Cardiac fibroblast (primary cell): ENCODE measurements at places on chromosomes 2 and 18.

DNA sequence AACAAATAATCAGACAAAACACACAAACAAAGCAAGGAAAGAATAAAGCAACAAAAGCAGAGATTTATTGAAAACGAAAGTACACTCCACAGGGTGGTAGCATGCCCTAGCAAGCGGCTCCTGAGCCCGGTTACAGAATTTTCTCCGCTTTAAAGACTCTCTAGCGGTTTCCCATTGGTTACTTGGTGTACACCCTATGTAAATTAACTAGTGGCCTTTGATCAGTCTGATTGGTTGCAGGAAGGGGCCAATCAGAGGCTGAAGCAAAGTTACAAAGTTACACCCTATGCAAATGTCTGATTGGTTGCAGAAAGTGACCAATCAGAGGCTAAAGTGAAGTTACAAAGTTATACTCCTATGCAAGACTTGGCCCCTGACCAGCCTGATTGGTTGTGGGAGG lies 242.9 kb downstream of the LDLRAD4 start:
- DNase-seq: no peak

GRCh38 chr2:218032336-218033171 lies 29.8 kb upstream of the TNS1 start:
- DNase-seq: no peak

DNA sequence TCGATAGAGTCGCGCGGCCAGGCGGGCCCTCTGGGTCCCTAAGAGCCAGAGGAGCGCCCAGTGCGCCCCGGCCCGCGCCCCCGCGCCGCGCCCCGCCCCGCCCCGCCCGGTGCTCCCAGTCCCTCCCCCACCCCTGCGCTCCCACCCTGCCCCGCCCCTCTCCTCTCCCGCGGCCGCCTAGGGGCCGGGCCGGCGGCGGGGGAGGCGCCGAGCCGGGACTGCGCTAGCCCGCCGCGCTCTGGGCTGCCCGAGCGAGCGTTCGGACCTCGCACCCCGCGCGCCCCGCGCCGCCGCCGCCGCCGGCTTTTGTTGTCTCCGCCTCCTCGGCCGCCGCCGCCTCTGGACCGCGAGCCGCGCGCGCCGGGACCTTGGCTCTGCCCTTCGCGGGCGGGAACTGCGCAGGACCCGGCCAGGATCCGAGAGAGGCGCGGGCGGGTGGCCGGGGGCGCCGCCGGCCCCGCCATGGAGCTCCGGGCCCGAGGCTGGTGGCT lies at the start of gene GPC1:
GPC1 (plus strand) TSS at position 207 of the 491 bp plus-strand sequence; CDS start at position 463, 256 bp downstream.
- DNase-seq: peak; percentile 90

DNA sequence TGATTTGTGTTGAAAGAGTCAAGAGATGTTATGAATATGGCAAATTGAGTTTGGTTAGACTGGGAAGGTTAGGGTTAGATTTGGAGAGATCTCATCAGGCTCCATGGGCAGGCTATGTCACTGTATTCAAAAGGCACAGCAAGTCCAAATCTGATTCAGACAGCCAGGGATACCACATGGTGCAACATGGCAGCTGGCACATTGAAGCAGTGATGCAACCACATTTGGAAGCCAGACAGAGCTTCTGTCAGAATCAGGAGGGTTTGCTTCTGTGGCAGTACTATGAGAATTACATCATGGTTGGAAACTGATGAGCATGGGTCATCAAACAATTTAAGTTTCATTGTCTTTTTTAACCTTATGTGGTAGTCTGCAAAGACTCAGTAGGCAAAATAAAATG lies 772.2 kb downstream of the SUCLG1 start:
- DNase-seq: peak; percentile 54

DNA sequence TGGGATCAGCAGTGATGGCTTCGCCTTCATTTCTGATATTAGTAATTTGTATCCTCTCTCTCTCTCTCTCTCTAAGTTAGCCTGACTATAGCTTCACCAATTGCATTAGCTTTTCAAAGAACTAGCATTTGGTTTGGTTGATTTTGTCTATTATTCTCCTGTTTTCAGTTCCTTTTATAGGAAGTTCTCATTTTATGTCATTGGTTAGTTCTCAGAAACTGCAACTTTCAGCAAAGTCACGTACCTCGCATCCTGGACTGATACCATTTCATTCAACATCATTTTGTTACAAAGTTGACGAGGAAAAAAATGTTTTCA lies 450.8 kb downstream of the EIPR1 start:
- DNase-seq: no peak

DNA sequence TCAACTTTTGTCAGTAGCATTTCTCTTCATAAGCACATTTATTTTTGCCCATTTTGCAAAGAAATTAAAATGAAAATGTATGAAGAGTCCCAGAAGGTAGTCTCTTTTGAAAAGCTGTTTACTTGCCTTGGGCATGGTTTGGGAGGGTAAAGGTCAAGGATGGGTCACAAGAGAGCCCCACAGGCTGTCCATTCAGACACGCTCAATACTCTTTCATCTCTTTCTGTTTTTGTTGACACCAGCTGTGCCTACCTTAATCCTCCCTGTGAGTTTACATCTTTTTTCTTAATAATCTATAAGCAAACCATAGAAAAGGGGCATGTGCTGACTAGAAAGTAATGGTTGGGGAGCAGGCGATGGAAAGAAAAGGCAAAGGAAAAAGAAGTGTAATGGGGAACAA lies 49.6 kb upstream of the KLF7 start:
- no peak for DNase-seq

DNA sequence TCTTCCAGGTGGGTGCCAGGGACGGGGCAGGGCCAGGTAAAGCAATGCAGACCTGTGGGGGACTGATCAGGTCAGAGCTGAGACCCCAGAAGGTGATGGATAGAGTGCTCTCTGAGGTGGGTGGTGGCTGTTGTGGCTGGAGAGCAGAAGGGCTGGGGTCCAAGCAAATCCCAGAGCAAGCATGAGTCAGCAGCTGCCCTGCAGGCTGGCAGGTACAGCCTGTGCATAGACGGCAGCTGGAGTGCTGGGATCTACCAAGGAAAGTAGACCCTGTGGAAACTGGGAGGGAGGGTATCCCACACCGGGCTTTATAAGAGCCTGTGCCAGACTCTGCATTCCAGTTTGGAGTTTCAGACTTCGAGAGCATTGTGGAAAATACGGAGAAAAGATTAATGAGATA lies 663 bp downstream of the TRIM54 start:
- no peak for DNase-seq

- no peak for DNase-seq
Observed at GRCh38 chr2:143890798-143891197, 629.1 kb downstream of the ZEB2 start.

GRCh38 chr18:9941103-9941502 lies 27.3 kb downstream of the VAPA start:
- no peak for DNase-seq

DNA sequence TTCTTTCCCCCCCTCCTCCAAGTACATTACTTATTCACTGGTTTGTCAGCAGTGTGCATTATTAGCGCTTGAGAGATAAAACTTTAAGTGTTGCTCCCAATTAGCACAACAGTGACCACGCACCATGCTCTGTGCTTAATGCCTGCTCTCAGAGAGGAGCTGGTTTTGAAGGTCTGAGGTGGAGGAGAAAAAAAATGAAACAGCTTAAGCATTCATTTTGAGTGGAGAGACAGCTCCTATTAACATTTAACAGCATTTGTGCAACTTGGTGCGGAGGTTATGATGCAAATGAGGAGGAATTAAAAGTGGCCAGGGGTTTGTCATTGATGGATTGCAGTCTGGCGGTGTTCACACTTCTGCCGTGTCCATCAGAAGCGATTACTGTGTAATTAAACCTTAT lies 141.8 kb downstream of the FIGN start:
- no peak for DNase-seq

DNA sequence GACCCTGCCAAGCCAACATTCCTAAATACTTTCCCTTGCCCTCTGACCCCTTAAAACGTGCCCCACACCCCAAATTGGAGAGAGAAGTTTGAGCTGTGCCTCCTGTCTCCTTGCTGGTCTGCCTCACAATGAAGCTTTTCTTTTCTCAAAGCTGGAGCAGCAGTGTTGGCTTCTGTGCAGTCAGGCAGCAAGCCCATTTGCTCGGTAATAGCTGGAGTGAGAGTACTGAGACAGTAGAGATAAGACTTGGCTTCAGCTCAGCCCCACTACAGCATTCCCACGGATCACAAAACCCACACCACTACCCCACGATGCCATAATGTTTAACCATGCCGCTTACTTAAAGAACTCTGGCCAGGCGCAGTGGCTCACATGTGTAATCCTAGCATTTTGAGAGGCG lies 73.0 kb downstream of the NCAPH start:
- DNase-seq: peak; percentile 91

DNA sequence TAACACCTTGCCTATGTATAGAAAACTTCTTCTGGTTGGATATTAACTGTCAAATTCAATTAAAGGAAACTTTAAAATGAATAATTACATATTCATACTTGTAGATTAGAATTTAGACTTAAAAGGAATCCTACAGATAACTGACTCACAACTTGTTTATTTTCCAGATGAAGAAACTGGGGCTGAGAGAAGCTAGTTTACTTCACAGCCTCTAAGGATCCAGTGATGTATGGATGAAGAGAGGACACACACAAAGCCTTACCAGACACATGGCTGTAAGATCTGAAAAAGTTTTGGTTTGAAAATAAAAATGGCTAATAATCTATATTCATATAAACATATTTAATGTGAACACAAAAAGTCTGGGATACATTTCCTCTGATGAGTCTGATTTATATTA lies 72.3 kb downstream of the PRELID3A start:
- DNase-seq: no peak

DNA sequence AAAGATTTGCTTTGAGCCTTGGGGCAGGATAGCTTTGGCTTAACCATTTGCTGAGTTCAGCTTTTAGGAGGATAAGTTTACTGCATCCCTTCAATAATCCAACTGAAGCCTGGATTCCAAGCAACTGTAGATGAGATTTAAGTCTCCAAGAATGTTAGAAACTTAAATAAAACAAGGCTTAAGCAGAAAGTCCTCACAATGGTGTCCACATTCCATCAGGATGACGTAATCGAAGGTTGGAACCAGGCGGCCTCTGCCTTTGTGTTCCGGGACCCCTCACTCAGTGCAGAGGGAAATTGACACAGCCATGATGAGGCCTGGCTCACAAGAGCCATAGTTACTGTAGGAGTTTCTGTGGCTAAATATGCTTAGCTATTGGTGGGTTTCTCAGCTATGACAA lies 260.4 kb downstream of the LPIN1 start:
- peak; percentile 25 for DNase-seq

DNA sequence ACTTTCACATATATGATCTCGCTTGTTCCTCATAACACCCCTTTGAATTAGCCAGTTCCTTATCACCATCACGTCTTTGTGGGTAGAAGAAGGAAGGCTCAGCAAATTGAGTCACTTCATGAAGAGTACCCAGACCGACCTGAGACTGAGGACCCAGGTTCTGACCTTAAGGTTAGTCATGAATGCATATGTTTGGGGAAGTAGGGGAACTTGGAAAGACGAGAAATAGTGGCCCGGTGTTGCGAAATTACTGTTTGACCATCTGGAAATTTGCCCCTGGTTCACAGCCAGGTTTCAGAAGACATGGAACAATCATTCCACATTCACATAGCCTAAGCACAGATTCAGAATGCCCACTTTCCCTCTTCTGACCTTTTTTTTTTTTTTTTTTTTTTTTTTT lies 59.8 kb downstream of the MEIS1 start:
- peak; percentile 92 for DNase-seq

DNA sequence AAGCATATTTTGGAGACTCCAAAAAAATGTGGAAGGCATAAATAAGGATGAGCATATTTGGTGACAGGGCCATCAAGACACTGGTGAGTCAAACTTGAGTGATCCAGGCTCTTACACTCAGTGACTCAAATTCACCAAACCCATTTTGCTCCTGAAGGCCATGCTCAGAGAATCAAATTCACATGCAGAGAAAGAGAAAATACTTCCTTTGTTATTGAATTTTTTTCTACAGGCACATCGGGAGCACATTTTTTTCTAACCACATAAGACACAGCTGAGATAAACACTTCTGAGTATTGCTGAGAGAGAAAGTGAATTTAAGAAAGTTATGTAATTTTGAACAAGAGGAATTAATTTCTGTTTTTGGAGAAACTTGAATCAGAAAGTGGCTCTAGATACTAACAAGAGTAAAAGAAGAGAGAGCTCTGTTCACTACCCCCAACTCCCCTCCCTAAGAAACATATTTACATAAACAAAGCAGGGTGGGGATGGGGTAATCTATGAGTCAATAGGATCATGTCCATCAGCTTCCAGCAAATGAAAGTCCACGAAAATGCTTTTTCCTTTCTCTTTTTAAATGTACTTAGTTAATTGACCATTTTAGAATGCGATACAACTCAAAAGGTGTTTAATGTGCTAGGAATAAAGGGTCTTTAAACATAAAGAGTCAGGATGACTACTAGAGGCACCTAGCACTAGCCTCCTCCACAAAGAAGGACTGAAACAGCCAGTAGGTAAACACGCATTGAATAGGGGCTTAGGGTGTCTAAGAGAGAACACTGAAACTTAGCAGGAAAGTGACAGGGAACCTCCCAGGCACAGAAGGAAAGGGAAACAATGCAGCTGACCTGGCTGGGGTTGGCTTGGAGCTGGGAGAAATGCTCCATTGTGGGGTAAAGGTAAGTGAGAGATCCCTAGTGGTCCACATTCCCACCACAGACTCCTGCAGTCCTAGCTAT lies 152.3 kb downstream of the KCNE4 start:
- DNase-seq: peak; percentile 35

DNA sequence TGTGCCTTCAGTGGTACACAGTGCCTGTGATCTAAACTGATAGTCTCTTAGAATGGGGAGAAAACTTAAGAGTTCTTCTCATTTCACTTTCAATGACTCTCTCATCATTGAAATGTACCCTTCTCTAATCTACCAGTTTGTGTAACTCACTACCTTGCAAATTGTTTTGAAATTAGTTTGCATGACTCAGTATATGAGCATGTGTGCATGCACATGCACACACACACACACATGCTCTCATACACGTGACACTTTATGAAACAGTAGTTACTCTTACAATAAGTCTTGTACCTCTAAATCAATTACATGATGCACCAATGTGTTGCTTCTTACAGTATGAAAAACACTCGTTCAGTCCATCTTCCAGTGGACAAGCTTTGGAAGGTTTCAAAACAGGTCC lies 10.6 kb downstream of the LYPD6B start:
- no peak for DNase-seq

- DNase-seq: no peak
Observed at GRCh38 chr2:239321596-239322415, 79.0 kb downstream of the HDAC4 start.

DNA sequence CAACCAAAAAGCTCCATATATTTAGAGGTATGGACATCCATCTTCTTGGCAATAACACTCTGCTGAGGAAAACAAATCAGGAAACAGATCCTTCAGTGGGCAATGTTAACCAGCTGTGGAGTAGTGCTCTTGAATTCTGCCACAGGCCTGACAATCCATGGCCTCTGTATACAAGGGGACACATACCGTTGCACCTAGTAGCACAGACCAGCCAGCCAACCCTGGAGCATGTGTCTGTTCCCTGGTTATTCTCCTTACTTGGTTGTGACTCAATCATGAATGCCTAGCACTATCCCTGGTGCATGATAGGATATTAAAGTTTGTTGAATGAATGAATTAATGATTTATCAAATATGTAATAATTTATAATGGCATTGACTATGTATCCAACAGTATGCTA lies 261.4 kb upstream of the MGAT5 start:
- DNase-seq: no peak

- DNase-seq: peak; percentile 79
Observed at GRCh38 chr2:152445791-152446201, 110.8 kb downstream of the FMNL2 start.
